Left lobe of liver (tissue), 2 donors: ENCODE measurements at places on chromosomes 2 and 18. TPM values are rescaled to one million over a fixed set of nuclear protein-coding genes. Genes with fewer than 3 reads are reported as not detected.

Gene ARHGAP15
- 2.3 TPM for total RNA-seq

DNA sequence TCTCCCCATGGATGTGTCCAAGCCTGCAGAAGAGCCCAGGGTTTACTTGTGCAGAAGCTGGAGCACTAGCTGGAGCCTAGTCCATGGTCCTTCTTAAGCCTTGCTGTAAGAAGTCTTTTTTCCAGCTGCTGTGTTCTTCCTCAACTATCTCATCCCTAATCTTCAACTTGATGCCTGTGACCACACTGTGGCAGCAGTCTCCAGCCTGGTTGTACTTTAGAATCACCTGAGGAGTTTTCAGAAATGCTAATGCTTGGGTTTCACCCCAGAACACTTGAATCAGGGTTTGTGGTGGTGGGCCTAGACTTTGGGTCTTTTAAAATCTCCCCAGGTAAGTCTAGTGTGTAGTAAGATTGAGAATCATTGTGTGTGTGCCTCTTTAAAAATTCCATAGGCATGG is 173.6 kb downstream of the ADCYAP1 start:
- DNase-seq: no peak

Gene NAT8
- 26.3 TPM for total RNA-seq

Gene STAT4
- total RNA-seq: 0.98 TPM

GRCh38 chr2:108316461-108317258 is 28.0 kb downstream of the SULT1C2 start:
- DNase-seq: no peak

Gene GPR55
- total RNA-seq: not detected

DNA sequence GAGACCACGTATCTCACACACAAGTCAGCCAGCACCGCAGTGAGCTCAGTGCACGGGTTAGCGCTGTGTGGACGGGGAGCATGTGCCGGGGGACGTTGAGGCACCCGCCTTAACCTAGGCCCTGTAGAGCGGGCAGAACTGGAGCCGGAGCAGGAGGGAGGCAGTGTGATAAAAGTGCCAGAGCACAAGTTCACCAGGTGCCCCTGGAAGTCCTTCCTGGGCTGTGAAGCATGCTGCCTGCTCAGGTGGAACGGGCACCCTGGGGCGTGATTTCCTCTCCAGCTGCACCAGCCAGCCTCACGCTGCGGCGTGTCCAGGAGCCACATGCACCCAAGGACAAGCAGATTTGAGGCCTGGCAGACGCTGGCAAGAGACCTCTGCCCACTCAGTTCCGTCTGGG is 50.3 kb downstream of the ITGB1BP1 start:
- DNase-seq: no peak

Gene SERPINB10
- total RNA-seq: not detected

- no peak for DNase-seq
Measured at GRCh38 chr2:46210063-46210462, 87.1 kb upstream of the EPAS1 start.
